ENCODE measurements at places on chromosomes 16 and 17. TPM values are rescaled to one million over a fixed set of nuclear protein-coding genes. Genes with fewer than 3 reads are reported as not detected.

DNA sequence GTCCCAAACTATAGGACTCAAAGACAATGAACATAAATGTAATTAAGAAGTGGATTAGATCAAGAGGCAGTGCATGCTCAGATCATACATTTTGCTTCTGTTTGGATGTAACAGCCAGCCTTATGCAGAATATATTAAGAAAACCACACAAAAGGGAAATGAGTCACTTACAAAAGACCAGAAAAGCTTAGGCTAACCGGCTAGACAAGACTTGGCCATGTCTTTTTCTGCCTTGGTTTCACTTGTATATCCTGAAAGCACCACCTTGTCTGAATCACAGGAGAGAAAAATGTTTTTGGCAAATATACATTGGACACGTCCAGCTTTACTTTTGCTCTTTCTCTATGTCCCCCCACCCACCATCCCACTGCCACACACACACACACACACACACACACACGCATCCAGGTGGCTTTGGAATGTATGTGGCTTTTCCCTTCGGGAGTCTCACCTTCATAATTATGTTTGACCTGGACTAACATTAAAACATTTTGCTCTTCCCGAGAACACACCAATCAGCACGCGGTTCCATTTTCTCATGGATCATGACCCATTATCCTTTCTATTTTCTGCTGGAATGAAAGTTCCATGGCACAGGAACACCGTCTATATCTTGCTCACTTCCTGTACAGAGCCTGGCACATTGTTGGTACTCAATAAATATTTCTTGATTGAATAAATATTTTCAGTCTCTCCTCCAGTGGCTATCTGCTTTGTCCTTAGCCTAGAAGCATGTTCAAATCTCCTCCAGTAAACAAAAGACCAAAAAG, 64.6 kb downstream of the CDK5R1 start:
- DNase-seq = no peak

CMTM2 gene
- 0.33 TPM for total RNA-seq

TRPV2 gene
- total RNA-seq = 19.3 TPM

- DNase-seq = no peak
Observed at GRCh38 chr17:50114849-50115357, 15.1 kb downstream of the SAMD14 start.

GRCh38 chr16:64887651-64888050, 234.2 kb downstream of the CDH11 start:
- DNase-seq = no peak

DNA sequence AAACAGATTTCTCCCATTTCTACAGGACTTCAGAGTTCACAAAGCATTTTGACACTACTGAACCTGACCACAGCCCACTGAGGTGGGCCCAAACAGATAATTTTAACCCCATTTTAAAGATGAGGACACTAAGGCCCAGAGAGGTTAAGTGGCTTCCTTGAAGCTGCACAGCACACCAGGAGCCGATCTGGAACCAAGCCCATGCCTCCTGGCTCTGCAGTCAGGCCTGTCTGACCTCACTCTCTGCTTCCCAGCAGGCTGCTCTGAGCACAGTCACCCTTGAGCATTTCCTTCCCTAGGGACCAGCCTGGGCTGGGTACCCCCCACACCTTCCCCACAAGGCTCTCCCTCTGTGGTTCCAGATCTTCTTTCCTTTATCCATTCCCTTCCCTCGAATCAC, 252.2 kb downstream of the ENGASE start:
- DNase-seq = no peak

DNA sequence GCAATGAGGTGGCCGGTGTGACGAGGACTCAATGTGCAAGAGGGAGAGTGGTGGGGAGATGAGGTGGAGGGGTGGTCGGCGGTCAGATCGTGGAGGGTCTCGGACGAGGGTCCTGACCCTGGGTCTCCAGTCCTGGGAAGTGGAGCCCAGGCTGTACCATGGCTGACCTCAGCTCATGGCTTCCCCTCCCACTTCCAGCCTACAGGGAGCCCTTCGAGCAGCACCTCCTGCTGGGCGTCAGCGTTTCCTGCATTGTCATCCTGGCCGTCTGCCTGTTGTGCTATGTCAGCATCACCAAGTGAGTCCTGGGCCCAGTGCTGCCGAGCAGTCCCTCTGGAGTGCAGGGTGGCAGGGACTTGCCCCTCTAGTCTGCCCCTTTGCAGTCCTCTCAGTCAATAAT, 41.8 kb downstream of the IL4R start:
- DNase-seq = no peak

DNA sequence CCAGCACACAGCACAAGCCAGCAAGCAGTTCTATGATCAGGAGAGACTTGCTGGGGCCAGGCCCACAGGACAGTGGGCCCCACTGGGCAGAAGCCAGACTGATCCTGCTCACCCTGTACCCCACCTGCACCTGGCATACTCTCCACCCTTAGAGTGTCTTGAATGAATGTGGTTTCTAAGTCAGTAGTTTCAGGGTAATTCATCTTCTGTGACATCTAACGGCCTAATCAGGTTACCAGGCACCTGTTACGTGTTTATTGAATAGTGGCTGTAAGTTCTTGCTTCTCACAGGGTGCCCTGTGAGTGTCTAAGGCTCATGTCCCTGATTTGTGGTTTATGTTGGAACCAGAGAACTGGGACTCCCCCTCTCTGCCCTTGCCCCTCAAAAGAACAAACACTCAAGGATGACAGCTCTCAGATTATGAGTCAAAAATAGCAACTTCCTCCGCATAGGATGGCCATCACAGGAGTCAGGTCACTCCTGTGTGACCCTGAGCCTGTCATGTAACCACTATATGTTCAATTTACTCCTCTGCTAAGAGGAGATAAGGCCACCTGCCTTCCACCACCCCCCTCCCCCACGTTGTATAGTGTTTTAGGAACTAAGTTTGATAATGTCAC, 7.0 kb upstream of the OR2C1 start:
- DNase-seq = no peak

DNA sequence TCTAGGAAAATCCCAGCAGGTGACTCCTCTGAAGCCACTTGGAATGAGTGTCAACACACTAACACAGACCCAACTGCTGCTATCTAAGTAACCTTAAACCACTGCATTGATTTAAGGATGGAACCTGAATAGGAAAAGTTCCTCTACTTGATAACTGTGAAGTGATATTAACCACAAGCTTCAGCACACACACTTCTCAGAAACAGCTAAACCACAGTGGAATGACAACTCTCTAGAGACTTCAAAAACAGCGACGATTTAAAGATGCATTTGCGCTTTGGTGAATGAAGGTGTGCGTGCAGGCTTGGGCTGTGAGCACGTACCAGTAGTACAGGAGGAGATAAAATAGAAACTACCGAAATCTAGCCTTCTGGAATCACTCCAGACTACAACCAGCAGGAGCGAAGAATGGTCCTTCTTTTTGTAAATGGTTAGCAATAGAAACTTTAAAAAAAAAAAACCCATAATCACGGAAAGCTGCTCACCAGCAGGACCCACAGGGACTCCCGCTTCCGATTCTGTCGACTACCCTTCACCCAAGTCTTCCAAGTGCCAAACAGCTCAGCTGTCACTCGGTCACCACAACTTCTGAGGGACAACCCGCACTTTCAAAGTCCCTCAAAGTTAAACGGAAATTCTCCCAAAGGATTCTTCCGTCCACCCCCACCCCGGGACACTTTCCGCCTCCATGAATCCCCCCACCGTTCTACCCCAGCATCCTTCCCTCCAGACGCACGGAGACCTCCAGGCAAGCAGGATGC, 137.7 kb upstream of the CORO6 start:
- DNase-seq = peak; percentile 7

AATK gene
- total RNA-seq = 41.9 TPM

PRR11 gene
- total RNA-seq = 4.1 TPM

DNA sequence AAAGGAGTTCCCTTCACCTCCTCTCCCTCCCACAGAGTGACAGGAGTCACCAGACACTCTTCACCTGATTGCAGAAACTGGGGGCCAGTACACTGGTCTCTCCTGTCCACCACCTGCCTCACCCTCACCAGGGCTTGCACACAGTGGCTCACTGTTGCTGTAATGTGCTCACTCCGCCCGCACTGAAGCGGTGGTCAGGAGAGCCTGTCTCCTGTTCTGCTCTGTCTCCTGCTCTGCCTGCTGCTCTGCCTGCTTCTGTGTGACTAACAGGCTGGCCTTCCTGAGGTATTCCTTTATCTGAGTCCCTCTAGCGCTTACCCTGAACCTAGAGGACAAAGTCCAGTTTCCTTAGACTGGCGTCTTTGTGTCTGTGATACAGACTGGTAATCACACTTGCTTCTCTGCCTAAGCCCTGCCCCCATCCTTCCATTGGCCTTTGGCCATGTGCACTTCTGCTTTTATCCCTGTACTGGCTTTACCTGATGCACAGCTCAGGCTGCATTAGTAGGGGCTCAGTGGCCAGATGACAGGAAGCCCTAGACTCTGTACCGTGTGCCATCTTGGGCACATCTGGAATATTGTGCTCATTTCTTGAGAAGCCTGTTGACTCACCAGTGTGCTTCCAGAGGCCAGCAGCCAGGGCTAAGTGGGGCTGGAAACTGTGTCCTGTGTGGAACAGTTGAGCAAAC, 13.3 kb downstream of the PROCA1 start:
- DNase-seq = no peak

DNA sequence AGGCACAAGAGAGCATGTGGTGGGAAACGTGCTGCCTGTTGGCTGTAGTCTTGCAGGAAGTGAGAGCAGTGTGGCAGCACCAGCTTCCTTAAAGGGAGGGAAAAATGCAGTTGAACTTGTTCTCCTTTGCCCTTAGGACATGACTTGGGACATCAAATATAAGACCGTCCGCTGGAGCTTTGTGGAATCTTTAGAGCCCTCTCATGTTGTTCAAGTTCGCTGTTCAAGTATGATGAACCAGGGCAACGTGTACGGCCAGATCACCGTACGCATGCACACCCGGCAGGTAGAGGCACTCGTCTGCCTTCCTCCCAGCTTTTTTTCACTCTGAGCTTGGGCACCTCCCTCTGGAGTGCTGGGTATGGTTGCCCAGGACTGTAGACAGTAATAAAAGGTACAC, 23.3 kb downstream of the GPR179 start:
- no peak for DNase-seq

DNA sequence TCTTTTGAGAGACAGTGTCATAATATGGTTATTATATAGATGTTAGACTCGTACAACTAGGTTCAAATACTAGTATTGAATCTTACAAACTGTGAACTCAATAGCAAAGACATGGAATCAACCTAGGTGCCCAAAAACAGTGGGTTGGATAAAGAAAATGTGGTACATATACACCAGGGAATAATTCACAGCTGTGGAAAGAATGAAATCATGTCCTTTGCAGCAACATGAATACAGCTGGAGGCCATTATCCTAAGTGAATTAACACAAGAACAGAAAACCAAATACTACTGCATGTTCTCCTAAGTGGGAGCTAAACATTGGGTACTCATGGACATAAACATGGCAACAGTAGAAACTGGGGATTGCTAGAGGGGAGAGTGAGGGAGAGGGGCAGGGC, 8.1 kb downstream of the PHKB start:
- no peak for DNase-seq

OR2C1 gene
- 0.55 TPM for total RNA-seq

KRT24 gene
- total RNA-seq = not detected

NRN1L gene
- 0.89 TPM for total RNA-seq

- DNase-seq = no peak
Observed at GRCh38 chr17:30389756-30390300, 11.1 kb downstream of the CPD start.

- no peak for DNase-seq
Observed at GRCh38 chr17:7922269-7922844, 6.3 kb upstream of the RNF227 start.

GRCh38 chr16:81488687-81489411, 44.2 kb downstream of the CMIP start:
- no peak for DNase-seq

DNA sequence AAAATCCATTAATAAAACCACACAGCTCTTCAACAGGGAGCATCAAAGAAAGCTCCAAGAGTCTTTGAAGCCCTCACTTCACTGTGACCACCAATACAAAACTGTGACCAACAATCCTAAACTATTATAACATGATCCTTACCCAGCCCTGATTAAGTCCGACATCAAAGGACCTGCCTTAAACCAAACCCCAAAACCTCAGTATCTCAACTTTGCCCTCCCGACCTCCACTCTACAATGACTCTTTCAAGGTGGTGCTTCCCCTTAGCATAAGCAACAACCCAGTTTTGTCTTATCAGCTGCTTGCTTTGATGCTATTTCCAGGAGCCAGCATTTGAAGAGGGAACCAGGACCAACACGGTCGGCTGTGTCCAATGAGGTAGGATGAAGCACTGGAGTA, 8.5 kb upstream of the PRSS22 start:
- DNase-seq = no peak

- DNase-seq = no peak
Observed at GRCh38 chr17:76527430-76528111, 9.9 kb downstream of the CYGB start.

DNA sequence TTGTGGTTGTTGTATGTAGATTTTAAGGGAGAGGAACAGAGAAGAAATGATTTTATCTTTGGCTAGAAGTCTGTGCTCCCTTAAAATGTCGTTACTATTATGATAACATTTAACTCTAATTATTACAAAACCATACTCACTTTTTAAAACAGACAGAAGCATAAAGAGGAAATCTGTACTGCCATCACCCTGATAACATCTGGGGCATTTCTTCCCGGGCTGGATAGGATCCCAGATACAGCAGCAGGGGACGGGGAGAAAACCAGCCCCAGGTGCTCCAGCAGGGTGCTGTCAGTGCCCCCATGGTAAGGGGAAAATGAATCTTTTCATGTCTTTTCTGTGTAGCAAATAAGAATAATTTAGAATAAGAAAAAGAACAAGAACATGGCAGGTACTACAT, 139.4 kb upstream of the IRX6 start:
- no peak for DNase-seq

TVP23B gene
- 52.1 TPM for total RNA-seq

DNA sequence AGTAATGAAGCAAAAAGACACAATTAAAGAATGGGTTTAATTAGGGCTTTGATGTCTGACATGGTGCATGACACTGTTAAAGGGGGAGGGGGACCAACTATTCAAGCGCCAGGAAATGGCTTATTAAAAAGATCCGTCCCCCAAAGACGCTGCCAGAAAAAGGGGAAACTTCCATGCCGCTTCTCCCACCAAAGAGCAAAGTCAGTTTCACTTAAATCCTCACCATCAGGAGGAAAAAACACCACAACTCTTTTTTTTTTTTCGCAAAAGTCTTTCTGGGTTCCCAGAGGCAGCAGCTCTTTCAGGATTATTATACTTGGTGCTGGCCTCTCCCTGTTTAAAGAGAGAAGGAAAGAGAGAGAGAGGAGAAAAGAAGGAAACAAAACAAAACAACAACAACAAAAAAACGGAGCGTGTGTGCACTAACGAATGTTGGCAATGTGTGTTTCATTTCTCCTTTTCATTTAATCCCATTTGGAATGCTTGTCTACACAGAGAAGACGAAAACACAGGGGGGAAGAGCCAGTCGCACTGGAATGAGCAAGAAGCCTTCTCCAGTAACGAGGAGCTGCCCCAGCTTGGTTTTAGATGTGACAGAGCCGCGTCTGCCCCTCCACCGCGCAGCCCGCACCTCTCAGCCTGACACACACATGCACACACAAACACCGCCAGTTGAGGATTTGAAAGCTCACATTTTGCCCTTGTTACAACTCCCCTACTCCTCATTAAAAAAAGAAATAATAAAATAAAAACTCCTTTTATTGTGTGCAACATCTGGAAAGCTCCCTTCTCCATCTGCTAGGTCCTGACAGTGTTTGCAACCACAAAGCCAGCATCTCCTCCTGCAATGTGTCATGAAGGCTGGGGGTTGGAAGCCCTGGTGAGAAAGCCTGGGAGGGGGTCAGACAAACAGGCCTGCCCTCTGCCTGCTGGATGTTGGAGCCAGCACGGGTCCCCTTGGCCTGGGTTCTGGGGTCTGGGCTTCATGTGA, 32.7 kb upstream of the AXIN2 start:
- no peak for DNase-seq

GRCh38 chr17:42453439-42453838, 5.2 kb upstream of the ATP6V0A1 start:
- DNase-seq = no peak
